ENCODE measurements at places on chromosomes 16 and 17. TPM values are rescaled to one million over a fixed set of nuclear protein-coding genes. Genes with fewer than 3 reads are reported as not detected.

The SLC6A2 gene
- 0.45 TPM for polyA plus RNA-seq

The IL17C gene
- polyA plus RNA-seq, result not detected

The SGSH gene
- polyA plus RNA-seq, result 19.8 TPM

The PRR29 gene
- polyA plus RNA-seq, result 0.09 TPM

The SLC35G6 gene
- not detected for polyA plus RNA-seq

The GDPD3 gene
- 3.4 TPM for polyA plus RNA-seq
